Activated CD8-positive, alpha-beta memory T cell treated with anti-CD3 and anti-CD28 coated beads for 48 hours (primary cell): ENCODE measurements at places on chromosomes 1 and 21.

DNA sequence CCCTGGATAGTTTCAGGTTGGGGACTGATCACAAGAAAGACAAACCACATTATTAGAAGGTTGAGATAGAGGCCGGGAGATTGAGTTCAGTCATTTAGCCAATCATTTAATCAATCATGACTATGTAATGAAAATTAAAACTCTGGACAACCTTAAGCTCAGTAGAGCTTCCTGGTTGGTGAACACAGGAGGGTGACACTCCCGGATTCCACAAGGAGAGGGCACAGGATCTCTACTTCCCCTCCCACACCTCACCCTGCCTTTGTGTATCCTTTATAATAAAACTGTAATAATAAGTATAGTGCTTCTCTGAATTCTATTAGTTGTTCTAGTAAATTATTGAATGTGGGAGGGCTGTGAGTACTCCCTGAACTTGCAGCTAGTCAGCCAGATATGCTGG lies 150.1 kb downstream of the PIK3R3 start:
- DNase-seq, result no peak

- no peak for DNase-seq
These were observed at the start of gene LRRC42 for GRCh38 chr1:53946252-53947171. TSS of gene LRRC42 (plus strand) at chr1:53946350. CDS start at chr1:53952000, 5,650 bp downstream.

- DNase-seq, result no peak
These were observed 25.4 kb downstream of the UROD start for GRCh38 chr1:45037456-45037855.

DNA sequence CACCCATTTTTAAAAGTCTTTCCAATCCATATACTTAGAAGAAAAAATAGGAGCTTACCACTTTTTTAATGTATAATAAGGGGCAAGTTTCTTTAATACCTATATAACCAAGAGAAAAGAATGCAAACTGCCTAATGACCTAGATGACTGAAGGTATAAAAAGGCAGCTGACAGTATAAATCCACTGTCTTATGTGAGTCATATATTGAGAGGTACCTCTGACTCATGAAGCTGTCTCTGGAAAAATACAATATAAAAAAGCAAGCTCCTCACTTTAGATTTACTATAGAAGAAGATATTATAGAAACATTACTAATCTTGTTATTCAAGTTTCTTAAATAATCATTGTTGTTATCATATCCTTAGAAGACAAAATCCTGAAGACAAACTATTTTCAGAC lies 144.2 kb downstream of the VAV3 start:
- no peak for DNase-seq

DNA sequence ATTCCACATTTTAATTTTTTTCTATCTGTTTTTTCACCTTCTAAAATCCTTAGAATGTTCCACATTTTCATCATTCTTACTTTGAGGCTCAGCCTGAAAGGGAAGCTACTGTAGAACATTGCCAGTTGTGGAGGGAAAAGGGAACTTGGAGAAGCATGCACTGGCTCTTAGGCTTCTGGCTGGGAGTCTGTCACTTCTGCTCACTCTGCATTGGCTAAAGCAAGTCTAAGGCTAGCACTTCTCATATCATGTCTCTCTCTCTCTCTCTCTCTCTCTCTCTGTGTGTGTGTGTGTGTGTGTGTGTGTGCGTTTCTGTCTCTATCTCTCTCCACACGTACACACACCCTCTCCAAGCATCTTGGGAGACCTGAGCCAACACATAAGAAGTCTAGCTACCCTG lies 49.6 kb upstream of the ADAR start:
- no peak for DNase-seq

DNA sequence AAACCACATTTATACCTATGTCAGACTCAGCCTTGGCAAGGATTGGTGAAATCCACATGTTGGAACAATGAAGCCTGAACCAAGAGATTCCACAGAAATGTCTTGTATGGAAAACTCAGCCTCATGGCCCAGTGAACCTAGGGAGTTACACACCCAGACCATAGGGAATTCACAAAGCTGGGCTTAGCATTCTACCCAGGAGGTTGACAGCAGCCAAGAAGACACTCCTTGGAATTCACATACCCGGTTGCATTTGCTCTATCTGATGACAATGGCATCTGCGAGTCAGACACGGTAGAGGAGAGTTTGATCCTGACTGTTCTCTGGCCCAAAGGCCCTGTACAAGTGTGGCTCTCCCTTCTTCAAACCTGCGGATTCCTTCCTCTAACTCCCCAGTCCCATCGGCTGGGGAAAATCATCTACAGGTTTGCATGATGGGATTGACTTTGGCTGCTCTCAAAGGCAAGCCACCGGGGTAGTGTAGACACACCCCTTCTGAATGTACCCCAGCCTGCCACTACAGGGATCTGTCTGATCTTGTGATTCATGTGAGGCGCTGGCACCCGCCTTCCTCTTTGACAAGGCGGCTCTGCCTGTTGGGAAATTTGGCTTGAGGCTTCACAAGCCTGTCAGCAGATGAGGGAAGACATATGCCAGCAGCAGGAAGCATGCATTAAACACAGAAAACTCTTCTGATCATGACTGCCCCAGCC lies 297.3 kb upstream of the KAZN start:
- no peak for DNase-seq

- no peak for DNase-seq
These were observed 217.3 kb upstream of the FGGY start for GRCh38 chr1:59079434-59080140.

DNA sequence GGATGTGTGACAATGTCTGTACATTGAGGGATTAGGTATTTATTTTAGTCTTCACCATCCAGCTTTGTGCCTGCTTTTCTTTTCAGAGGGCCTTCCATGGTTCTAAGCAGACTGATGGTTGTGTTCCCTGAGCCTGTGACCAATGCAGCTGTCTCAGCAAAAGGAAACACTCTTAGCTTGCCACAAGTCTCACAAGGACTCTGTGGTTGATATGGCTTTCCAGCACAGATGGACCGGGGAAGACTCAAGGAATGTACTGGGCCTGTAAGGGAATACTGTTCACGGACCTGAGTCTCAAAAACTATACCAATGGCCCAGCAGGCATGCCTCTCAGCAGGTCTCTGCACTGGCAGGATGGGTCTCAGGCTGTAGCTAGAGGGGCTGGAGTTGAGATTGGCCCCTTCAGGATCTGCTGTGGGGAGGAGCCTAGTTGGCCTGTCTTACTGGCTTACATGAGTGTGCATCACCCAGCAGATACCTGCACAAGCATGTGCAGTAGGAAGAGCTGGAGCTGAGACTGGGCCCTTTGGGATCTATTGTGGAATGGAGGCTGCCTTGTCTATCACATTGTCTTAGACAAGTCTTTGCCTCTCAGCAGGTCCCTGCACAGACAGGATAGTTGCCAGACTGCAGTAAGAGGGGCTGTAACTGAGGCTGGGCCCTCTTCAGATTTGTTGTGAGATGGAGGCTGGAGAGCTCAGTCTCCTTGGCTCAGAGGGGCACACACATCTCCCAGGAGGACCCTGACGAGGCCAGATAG lies 52.0 kb upstream of the PDC start:
- DNase-seq, result no peak

DNA sequence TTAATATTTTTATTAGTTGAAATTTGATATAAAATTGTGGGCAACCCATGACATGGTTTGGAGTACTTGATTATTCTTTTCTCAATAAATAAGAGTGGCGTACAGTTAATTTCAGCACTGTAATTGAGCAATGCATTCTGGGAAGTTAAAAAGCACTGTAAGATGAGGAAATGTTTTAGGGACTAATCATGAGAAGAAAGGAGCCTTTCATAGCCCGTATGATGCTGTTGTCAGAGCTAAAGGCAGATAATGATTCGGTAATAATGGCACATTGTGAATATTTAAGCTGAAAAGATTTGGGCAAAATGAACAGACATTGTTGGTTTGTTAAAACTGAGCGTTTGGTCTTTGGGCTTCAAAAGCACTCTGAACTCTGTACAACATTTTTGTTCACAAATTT lies 139.3 kb downstream of the NFIA start:
- DNase-seq, result no peak

DNA sequence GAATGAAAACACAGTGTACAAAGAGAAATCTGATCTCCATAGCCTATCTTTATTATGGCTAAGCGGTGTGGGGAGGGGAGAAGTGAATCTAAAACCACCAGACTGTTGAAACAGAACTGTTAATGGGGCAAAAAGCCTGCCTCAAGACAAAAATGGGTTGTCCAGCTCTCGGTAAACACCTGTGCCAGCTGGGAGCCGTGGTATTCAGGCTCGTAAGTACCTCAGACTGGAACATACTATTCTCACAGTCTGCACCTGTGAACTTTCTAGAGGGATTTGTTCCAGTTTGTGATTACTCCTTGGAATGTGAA lies 42.7 kb upstream of the ATP1A1 start:
- no peak for DNase-seq

GRCh38 chr1:24925963-24926362 lies 4.1 kb downstream of the RUNX3 start:
- DNase-seq, result no peak

DNA sequence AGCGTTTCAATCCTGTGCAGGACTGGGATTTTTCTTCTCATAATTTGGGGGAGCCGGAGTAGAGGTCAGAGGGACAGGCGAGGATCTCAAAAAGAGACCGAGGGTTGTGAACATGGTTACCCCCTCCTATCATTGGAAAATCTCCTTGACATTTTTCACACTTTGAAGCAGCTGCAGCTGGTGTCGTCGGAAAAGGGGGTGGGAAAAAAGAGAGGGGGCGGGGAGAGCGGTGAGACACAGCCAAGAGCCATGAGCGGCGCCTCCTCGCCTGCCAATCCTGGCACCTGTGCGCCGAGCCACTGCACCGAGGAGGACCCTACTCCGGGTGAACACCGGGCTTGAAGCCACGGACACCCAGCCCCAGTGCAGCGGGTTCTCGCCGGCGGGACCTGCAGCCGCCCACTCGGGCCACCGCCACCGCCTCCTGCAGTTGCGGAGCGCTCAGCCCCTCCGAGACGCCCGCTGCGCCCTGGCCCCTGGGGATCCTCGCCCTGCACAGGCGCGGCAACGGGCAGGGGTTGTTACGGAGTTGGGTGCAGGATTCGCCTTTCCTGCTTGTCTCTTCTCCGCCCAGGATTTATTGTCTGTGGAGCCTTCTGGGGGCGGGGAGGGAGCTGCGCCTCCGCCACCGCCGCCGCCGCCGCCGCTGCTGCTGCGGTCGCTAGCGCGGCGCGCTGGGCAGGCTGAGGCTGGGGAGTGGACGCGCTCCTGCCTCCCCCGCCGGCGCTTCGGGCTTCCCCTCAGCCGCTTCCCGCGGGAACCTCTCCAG lies at the start of gene LRRC7:
Gene LRRC7, plus strand, starts transcription at position 271 of the 769 bp plus-strand sequence. CDS start 718 bp downstream, outside the sequence.
- no peak for DNase-seq

DNA sequence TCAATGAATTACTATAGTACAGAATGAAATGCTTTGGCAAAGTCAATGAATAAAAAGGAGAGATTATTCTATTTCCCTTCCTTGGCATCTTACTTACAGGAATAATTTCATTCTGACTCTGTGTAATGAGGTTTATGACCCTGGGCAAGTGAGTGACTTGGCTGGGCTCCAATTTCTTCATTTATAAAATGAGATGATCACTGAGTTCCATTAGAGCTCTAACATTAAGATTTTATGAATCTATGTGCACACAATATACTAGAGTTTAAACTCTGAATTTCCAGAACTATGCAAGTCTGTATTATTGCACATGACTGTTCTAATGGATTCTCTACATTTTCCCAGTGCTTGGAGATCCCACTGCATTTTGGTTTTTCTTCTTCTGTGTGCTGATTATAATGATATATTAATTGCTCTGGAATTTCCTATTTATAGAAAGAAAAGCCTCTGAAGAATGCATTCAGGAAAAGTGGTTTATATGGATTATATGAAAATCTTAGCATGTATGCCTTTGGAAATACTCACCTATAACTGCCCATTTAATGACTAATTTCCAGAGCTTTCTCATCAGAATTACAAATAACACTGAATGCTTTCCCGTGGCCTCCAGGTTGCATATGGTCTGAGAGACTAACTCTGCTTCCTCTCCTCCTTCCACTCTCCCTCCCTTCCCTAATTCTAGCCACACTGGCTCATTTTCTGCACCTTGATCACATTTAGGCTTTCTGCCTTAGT lies 97.4 kb upstream of the CHRM3 start:
- DNase-seq, result no peak

DNA sequence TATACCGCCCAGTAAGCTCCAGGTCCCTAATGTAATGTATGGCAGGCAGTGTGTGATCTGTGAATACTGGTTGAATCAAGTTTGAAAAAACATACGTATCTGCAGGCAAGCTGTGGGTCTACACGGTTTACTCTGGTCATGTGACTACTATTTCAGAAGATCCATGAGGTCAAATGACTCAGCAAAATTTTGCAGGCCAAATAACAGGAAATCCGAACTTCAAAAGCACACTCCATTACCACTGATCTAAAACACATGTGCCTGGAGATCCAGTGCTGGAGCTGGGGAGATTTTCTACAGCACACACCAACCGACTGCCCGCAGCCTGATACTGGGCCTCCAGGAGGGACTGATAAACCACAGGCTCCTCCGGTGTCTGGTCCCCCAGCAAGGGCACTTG lies 64.5 kb upstream of the SLC44A3 start:
- DNase-seq, result no peak

- DNase-seq, result no peak
These were observed 181.9 kb upstream of the B3GALT2 start for GRCh38 chr1:193368302-193368701.

DNA sequence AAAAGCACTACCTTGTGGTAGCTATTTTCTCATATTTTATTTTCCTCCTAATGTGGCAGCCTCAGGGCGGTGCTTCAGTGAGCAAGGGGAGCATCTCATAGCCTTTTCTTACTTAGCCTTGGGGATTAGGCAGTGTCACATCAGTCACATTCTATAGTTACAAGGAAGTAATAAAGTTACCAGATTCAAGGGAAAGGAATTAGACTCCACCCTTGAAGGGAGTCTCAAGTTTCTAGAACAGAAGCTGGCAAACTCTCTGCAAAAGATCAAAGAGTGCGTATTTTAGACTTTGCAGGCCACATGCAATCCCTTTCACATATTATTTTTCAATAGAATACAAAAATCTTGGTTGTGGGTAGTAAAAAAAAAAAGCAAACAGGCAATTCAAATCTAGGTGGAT lies 350.4 kb downstream of the AMY1C start:
- DNase-seq, result no peak

DNA sequence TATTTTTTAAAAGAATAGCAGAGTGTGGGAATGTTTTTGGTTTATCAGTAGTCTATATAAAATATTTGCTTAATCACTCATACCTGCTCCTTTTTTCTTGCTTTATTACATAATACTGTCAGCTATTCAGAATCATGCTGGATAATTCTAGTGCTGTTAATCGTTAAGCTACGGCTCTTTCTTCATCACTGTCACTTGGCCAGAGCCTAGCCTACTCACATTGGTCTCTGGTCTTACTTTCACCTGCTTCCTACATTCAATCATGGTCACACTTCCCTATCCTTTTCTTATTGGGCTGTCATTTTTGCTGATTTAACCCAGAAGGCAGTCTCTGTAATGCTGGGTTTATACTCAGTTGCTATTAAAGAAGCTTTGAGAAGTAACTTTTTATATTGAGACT lies 2.5 kb downstream of the KLHL20 start:
- no peak for DNase-seq

DNA sequence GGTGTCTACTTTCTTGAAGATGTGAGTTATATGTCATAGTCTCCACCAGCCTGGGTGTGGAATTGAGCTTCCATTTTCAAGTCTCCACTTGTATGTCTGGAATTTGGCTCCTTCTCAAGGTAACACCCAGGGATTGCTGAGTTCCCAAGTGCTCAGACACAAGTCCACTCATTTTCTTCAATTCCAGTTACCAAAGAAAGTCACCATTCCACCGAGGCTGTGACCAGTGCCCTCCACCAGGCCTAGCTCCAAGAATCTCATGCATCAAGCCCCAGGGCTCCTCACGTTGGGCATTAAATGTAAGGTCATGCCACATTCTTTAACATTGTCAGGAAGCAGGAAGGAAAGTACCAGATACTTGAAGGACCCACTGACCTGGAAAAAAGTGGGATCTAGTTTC lies 2.4 kb upstream of the RAB4A start:
- DNase-seq, result no peak
